ENCODE measurements at places on chromosomes 11 and 22.

DNA sequence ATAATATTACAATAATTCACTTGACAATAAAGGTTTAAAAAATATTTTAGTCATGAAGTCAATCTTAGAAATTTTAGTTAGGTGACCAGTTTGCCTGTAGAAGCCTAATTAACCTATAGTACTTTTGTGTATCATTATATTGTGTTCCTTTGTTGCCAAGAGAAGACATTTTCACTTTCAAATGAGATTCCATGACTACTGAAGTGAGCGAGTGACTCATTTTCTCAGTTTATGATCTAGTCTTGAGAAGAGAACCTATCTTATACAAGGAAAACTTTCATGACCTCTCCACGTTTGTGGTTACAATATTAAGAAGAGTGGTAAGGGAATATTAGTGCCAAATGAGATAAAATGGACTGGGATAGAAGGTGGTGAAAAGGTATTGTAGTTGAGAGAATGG, 423.9 kb upstream of the CHORDC1 start:
- no peak for DNase-seq

DNA sequence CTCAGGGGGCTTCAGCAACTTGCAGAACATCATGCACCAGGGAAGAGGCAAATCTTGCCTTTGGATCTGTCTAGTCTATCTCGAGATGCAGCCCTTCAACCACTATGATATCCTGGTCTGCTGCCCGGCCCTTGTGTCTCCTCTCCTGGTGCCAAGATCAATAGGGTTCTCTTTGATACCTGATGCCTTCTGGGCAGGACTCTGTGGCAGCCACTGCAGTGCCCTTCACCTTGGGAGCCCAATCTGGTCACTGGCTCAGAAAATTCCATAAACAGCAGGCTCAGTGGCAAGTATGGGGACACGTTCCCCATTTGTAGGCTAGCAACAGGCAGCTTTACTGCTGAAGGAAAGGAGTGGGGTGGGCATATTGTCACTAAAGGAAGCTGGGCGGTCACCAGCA, 23.4 kb downstream of the SYN3 start:
- no peak for DNase-seq

- DNase-seq, result no peak
These were observed 78.6 kb upstream of the APOA1 start for GRCh38 chr11:116916052-116916451.

- DNase-seq, result no peak
These were observed 18.8 kb downstream of the IFITM10 start for GRCh38 chr11:1731451-1732059.

GRCh38 chr11:72221386-72222075, 3.0 kb upstream of the INPPL1 start:
- DNase-seq, result no peak

DNA sequence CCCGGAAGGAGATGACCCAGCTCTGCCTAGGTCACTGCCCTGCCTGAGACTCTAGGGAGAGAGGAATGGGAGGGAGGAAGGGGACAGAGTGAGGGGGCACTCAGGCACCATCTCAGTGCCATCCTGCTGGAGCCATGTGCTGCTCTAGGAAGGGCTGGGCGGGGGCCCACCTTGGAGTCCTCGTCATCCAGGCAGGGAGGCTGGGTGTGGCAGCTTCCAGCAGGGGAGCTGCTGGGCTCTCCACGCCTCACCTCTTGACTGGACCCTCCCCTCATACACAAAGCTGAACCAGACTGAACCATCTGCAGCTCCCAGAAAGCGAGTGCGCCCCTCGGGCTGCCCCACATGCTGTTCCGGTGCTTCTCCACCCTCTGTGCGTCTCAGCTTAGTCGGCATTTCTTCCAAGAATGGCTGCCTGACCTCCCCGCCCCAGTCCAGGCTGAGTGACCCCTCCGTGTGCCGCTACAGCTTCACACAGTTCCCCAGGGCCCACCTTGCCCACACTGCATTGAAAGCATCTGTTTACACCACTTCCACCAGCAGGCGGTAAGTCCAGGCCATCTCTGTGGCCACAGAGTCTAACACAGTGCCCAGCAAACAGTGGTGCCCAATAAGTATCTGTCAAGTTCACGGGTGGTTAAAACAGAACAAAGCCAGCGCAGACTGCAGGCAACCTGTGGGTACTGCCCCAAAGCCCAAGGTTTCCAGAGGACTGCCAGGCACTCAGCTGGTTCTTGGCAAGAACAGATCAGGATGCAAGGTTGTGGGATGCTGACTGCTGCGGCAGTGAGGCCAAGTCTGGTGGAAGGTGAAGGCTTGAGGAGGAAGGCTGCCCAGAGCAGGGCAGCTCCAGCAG, 9.4 kb upstream of the TRIM29 start:
- DNase-seq, result no peak

DNA sequence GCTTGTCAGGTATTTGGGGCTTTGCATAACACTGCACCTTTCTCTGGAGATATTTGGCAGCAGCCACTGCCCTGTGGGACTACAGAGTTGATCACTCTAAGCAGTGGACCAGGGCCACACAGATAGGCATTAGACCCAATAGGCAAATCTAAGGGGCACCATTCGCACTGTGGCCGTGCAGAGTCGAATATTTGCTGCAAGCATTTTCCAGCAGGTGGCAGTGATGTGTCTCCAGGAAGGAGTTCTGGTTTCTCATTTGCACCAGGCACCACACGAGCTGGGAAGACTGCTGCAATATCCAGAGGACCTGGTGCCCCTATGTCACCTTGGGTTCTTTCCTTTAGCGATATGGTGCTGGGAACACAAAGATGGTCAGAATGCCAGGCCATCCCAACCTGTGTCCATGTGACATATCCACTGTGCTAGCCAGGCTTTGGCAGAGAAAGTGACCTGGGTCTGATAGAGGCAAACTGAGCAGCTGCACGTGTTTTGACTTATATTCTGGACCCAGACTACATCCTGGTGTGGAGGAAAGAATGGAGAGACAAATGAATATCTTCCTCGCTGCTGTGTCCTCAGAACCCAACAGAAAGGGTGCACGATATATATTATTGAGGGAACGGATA, 318.7 kb downstream of the BUD13 start:
- peak; percentile 1 for DNase-seq

DNA sequence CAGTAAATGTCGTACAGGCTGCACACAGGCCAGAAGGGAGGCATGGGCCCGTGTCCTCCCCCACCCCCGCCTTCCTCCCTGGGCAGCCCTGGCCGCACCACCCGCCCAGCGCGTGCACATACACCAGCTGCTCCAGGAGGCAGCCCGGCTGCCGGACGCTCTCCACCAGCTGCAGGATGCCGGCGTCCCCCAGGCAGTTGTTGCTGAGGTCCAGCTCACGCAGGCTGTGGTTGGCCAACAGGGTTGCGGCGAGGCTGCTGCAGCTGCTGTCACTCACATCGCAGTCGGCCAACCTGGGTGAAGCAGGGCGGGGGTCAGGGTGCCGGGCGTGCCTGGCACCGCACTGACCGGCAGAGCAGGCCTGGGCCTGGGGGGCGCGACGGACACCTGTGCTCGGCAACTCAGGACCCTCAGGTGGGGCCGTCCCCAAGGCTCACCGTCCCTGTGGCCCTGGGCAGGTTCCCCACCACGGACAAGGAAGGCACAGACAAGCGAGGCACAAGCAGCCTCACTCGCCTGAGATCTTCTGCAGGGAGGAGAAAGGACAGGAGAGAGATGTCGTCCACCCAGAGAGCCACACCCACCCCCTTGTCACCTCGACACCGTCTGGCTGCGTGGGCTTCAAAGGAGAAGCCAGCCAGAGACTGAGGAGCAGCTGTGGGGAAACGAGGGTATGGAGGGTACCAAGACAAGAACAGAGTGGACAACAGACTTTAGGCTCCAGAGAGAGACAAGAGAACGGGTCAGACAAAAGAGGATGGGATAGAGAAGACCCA, 12.1 kb downstream of the RNH1 start:
- no peak for DNase-seq

DNA sequence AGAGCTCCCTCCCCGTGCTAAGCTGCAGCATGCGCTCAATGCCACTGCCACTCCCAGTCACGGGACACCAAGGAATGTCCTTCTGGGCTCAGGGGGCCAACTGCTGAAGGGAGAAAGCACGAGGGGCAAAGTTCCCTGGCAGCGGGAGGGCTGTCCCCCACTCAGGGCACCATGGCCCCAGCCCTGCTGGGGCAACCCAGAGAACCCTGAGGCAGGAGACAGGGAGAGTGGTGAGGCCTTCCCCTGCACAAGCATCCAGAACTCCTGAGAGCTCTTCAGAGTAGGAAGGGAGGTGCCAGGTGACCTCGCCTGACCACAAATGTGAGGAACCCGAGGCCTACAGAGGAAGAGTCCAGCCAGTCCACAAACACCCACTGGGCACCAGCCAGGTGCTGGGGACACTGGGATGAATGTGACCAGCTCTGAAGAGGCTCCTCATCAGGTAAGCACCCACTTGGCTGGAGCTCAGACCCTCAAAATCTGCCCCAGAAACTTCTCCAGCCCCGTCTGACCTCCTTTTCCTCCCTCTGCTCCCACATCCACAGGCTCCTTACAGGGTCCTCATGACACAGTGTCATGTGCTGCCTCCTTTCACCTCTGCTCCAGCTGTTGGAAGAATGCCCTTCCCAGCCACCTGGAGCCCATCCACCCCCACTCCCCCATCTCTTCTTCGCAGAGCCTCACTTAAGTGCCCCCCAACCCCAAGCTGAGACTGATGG, 15.6 kb downstream of the GDPD5 start:
- DNase-seq, result no peak

GRCh38 chr22:37243402-37244113, 511 bp downstream of the RAC2 start:
- no peak for DNase-seq

GRCh38 chr22:22731374-22731676, 86.9 kb downstream of the GGTLC2 start:
- no peak for DNase-seq

DNA sequence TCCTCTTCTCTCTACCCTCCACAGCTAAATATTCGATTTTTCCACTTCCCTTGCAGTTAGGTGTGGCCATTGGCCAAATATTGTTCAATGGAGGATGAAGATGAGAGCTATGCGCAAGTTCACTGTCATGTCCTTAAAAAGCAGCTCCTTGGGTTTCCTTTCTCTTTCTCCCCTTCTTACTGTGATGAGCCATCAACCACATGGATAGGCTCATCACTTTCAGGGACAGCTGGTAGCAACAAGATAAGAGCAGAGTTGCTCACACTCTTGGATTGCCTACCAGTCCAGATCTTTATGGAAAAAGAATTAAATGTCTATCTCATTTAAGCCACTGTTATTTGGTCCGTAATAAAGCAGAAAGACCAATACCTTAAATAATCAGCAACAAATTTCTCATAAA, 377.0 kb downstream of the DDX10 start:
- DNase-seq, result no peak

- no peak for DNase-seq
These were observed 2.0 kb downstream of the MYH9 start for GRCh38 chr22:36385491-36386350.

DNA sequence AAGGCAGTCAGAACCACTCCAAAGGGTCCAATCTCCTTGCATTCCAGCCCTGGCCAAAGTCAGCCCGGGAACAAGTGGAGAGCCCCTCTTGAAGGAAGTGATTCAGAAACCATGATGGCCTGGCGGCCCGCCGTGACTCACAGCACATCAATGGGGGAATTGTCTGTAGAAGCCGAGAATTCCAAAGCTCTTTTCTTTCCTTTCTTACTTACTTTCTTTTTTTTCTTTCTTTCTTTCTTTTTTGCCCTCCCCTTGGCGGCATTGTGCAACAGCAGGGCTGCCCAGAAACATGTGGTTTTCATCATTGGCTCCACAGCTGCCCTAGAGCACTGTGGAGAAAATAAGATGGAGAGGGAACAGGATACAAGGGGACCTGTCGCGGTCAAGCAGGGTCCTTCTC, 140.2 kb upstream of the TIMP3 start:
- DNase-seq, result no peak

DNA sequence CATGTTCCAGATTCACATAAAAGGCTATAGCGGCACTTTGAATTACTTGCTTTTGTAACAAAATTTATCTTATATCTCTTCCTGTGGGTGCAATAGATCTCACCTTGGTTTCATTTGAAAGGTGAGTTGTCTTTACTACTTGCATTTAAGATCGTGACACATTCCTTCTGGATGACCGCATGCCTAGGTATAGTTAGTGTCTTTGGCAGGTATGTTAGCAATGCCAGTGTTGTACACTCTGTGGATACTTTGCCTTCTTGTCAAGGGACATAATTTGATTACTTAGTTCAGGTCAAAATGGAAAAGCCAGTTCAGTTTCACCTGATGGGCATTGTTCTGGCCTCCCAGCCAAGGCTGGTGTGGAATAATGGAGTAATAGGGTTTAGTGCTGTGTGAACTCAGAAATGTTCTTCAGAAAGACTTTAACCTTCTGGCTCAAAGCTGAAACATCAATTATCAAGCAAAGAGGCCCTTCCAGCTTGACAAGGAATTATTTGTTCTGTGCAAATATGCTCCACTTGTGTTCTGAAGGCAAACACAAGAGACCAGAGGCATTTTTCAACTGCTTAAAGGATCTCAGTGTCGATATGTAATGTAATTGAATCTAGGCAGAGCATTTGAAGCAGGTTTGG, 64.6 kb downstream of the AMOTL1 start:
- DNase-seq, result no peak

GRCh38 chr11:35464308-35464707, 45.0 kb upstream of the SLC1A2 start:
- DNase-seq, result no peak

GRCh38 chr11:130449996-130450769, 1.7 kb downstream of the ADAMTS15 start:
- no peak for DNase-seq

- DNase-seq, result no peak
These were observed 17.1 kb upstream of the SYTL2 start for GRCh38 chr11:85827748-85828639.

DNA sequence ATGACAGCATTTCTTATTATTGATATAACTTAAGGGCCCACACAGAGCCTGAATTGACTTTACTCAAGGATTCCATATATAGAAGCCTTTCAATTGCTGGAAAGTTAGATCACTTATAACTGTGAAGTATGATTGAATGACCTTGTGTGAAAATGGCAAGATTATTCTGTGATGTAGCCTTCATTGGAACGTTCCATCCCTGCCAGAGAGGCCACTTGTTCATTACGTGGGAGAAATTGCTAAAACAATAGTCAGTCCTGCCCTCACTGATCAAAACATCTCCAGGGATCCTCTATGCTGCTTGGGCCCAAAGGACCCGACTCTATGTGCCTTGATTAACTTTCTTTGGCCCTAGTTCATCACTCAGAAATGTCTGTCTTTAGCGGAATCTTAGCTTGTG, 159.5 kb upstream of the BLID start:
- no peak for DNase-seq

DNA sequence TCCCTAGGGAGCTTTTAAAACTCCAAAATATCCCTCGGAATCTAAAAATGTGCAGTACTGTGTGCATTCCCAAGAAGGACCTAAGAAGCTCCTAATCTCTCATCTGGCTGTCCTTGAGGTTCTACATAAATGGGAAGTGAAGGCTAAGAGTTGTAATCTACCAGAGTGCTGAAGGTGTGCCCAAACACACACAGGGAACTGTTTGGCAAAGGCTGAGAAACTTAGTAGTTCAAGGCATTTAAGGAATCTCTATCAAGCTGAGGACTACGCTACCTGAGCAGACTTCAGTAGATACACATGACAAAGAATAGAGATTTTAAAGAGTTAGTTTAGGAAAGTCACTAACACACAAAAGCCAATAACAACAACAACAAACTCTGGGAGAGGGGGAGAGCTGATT, 71.1 kb downstream of the TTC28 start:
- DNase-seq, result no peak

Measured in Kasumi-1 (cell line).